GM19239 (cell line): ENCODE measurements at places on chromosomes 2 and 18.
A peak's percentile ranks its signal among the peaks of the same experiment; 100 is the strongest.

DNA sequence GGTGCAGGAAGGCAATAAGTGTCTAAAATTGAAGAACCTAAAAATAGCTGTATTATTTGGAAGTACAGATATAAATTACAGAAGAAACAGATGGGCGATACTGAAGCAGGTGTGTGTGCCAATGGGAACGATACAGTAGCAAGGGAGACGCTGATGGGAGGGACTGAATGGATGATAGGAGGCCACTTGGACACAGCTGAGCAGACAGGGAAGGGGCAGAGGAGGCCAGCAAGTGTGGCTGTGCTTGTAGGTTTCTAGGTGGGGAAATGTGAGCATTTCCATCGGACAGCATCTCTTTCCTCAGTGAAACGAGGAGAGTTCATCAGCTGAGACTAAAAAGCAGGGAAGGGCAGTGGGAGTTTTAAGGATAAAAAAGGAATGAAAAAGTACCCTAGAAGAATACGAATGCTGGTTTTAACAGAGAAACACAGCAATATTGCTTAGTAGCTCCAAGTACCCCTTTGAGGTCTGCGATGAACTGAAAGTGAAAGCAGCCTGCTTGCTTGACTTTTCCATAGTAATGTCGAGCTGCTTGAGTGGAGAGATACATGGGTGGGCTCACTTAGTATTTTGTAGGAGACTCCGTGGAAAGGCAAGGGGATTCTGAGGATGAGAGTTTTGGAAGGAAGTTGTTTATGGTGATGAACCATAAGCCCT, 91.7 kb upstream of the EPC2 start:
- DNase-seq = peak; percentile 22

DNA sequence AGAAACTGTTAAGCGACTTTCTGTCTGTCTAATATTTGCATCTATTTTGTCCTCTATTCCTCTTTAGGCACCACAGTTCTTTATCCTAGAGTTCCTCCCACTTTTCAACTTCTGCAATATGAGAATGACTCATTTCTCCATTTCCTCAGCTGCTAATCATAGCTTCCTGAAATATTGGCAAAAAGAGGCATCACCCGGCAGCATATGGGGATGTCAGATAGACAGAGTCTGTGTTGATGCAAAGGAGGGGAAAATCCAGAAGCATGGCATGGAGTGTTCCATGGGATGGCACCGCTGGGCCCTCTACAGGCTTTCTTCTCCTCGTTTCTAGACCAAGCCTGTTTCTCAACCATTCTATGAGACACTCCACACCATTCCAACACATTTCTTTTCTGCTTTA, 93.4 kb downstream of the DOCK10 start:
- no peak for DNase-seq

DNA sequence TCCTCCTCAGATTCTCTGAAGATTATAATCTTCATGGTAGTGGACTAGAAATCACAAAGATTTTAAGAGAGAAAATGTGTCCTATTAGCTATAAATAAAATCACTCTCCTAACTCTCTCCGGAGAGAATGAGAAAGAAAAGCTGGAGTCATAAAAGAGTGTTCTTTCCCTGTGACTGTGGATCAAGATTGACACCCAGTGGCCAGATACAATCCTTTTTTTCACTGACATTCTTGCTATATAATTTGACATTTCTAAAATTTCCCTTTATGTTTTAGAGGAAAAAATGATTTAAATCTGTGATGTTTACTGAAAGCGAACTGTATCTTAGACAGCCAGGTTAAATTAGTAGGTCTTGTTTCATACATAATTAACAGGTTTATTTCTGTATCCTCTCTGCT, 35.4 kb upstream of the LRP2 start:
- DNase-seq = no peak

- DNase-seq = no peak
These were observed 38.7 kb downstream of the SDC1 start for GRCh38 chr2:20186078-20186854.

DNA sequence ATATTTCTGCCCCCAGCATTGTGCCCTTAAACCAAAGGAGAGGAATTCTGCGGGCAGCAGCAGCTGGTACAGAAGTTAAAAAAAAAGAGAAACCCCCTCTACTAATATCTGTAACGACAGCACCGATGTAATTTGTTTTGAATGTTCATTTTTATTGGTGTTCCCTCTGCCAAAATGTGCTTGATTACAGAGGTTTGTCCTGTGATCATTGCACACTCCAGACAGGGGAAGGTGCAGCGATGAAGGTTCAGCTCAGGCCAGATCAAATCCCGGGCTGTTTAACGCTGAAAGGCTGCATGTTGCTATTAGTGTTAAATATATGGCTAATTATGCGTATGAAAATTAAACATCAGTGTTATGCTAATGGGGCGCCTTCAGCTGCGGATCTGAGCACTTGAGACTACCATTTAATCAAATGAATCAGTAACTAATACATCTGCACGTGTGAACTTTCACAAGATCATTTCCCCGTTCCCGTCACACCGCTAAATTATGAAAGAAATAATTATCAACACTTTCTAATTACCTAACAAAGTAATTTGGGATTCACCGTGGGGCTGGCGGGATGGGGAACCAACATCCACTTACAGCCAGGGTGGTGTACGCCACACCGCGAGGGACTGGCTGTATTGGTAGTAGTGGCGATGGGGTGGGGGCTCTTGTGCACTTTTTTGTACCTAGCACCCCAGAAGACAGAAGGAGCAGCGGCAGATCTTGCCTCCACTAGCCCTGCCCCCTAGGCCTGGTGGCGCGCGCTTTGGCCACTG, 1.5 kb upstream of the DLX1 start:
- DNase-seq = no peak

DNA sequence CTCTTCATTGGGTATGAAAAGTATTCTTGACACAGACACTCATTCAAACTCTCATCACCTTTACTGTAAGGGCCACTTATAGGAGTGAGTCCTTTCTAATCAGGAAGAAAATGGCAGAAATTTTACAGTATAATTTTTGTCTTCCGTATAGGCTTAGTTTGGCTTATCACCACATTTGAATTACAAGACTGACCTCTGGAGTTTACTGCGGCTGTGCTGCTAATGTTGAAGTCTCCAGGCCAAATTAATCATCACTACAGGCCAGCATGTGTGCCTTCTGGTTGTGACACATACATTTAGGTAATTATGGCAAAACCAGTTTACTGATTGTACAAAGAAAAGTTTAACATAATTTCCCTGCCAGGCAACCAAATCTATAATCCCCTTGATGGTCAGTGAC, 753.6 kb upstream of the GCFC2 start:
- no peak for DNase-seq

DNA sequence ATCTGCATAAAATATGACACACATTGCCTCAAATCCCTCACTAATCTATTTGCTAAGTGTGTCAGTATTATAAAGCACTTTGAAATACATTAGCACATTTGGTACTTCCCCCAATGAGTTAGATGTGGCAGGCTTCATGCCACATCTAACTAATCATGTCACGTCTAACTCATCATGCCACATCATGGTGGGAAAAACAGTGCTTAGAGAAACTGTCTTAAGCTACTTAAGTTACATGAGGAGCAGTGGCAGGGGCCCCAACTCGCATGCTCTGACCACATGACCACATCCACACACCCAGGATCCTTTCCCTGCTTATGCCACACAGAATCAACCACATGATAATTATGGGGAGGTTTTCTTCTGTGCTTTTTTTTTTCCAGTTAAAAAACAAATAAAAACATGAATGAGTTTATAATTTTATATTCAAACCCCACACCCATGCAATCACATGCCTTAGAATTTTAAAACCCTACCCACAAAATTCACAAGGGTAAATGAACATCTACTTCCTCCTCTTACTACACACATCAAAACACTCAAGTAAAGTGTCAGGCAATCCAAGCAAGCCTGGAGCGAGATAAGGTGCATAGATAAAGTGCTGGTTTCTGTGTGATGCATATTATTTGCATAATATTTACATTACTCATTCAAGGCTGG, 1.6 kb downstream of the ABCA12 start:
- DNase-seq = no peak

GRCh38 chr2:104793966-104794365, 59.9 kb upstream of the POU3F3 start:
- no peak for DNase-seq

DNA sequence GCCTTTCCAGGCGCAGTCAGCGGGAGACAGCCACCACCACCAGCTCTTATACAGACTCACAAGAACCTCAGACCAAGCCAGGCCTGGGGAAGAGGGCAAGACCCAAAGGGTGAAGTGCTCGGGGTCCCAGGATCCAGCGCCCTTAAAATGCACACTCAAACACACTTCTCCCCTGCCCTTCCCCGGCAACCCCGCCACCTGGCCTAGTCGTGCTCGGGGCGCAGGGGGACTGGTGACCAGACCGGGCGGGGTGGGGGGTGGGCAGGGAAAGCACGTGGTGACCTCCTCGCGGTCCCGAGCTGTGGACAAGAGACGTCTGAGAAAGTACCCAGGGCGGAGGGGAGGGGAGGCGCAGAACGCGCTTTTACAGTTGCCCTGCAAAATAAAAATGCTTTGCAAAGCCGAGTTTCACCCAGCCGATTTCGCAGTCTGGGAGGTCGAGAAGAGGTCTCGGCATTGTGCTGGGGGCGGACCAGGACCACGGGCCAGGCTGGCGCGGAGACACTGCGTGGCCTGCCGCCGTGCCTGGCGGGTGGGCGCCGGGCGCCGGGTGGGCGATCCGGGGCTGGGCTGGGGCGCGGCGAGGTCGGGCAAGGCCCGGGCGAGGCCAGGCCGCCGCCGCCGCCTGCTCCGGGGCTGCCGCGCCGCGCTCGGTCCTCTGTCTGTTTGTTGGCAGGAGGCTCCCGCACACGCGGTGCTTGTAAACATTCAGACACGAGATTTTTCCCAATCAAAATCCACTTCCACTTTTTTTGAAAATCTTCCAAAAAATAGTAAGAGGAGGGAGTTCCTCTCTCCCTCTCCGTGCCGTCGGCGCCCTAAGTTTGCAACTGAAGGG, 2.0 kb downstream of the BCL11A start:
- no peak for DNase-seq

DNA sequence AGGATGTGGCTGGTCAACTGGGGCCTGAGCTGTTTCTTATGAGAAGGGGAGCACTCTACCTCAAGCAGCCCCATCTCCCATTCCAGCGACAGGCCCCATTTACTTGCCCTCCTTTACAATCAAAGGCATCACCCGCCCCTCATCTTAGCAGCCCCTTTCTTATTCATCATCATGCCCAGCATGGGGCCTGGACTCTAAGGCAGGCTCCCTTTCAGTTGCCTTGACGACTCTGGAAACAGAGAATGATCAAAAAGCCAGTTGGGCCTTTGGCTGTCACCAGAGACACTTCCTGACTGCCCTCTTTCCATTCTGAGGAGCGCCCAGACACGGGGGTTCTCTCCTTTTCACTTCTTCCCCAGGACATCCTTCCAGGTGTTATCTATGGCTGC, 11.2 kb downstream of the CELF4 start:
- no peak for DNase-seq

DNA sequence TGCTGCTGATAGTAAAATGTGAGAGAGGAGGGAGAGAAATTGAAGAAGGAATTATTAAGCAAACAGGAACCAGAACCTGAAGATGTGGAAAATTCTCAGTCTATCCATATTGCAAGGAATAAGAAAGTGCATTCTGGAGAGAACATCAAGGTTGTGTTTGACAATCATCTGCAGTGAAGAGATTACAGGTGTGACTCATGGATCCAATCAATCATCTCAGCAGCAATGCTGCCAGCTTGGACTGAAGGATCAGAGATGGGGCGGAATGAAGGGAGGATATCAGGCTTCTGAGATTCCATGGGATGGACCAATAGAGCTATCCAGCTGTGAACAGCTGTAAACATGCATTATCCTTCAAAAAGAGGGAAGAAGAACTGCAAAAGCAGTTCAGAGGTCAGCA, 247.3 kb downstream of the LPIN1 start:
- no peak for DNase-seq

- no peak for DNase-seq
These were observed 108.8 kb downstream of the SPHKAP start for GRCh38 chr2:228072669-228073068.

GRCh38 chr2:34025196-34025595, 426.1 kb upstream of the FAM98A start:
- no peak for DNase-seq

- DNase-seq = no peak
These were observed 65.6 kb downstream of the INPP4A start for GRCh38 chr2:98510322-98510662.

DNA sequence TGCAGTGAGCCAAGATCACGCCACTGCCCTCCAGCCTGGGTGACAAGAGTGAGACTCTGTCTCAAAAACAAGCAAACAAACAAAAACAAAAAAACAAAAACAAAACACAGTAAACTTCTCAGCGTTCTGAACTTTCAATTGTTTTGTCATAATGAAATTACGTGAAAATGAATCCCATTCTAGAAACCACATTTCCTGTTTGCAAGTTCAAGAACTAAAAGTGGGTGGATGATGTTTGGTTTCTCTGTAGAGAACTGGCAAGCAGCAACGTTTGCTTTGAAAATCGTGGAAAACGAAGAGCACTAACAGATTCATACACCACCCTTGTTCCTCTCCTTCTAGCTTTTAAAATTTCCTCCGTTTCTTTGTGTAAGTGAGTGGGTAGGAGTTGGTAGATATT, 226.1 kb upstream of the LYPD1 start:
- no peak for DNase-seq

- DNase-seq = no peak
These were observed at the start of gene DHRS9 for GRCh38 chr2:169069341-169069740. Gene DHRS9, plus strand, starts transcription at chr2:169069563. Its CDS starts 12,019 bp downstream, at chr2:169081582.

GRCh38 chr2:60119778-60120177, 433.7 kb downstream of the BCL11A start:
- DNase-seq = no peak

DNA sequence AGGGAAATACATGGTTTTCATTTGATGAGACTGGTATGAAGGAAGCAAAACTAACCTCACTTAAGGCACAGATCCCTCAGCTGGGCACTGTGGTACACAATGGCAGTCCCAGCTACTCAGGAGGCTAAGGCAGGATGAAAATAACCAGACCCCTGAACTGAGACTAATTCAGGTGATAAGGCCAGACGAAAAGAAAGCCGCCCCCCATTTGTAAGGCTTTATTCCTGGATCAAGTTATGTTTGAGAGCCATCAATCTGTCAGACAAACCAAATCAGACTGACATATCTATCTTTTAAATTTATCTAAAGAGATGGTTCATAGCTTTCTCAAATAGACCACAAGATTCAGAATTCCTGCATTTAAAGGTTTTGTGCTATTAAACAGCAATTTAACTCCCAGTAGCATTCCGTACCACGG, 4.1 kb downstream of the SRSF7 start:
- no peak for DNase-seq

DNA sequence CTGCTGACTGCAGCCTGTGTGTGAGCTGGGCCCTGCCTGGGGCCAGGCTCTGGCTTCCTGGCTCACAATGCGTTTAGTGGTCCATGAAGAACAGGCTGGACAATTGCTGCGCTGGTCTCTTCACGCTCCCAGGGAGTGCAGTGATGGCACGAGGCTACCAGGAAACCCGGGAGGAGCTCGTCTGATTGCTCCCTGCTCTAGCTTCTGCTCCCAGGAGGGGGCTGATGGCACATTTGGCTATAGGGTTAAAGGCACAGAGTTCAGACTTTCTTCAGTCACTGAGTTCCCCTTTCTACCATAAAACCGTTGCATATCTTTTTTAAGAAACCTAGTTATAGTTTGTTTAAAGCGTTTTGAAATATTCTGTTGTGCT, 60.1 kb downstream of the KCNF1 start:
- no peak for DNase-seq
